ENCODE measurements at places on chromosomes 5 and 9.

GRCh38 chr9:114884787-114885452 is 45.5 kb downstream of the TNFSF8 start:
- no peak for DNase-seq

- DNase-seq, result no peak
Observed at GRCh38 chr5:171801839-171802238, 16.2 kb downstream of the SMIM23 start.

GRCh38 chr9:76109953-76110352 is 219.5 kb downstream of the PCSK5 start:
- DNase-seq, result no peak

DNA sequence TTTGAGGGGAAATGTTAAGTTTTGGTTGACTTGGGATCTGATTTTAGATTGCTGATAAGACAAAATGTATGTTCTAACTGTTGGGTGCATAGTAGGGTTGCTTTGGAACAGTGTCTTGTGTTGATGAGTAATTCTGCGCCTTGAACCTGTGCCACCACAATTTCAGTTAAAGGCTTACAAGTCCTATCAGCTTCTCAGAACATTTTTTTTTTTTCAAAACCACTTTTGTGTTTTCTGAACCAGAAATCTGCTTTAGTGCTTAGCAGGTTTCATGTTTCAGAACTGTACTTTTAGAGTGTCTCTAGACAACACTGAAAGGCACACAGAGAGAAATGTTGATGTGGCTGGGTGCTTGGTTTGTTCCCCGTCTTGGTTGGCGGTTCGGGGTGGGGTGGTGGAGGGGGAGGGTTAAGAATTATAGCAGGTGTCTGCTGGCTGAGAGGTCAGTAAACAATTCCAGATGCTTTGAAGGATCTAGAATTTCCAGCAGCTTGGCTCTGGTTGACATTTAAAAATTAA is 84.6 kb downstream of the ANKRD55 start:
- no peak for DNase-seq

DNA sequence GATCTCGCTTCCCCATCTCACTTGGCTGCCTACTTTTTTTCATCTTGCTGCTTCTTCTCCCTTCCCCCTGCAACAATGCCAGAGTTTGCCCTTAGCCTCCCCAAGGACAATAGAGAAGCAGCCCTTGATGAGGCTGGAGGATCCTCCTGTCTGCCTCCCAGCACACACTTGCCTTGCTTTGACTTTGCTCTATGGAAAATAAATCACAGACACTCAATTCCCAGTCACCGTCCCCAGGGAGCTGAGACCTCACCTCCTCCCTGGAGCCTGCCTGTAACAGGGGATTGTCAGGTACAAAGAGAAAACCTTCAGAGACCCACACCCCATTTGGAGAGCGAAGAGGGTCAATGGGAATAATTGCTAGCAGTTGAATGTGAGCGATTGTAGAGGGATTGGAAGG is 242.1 kb upstream of the ZNF462 start:
- no peak for DNase-seq
